Hypothalamus (tissue), 51 donors: ENCODE measurements at places on chromosomes 3 and 15.

DNA sequence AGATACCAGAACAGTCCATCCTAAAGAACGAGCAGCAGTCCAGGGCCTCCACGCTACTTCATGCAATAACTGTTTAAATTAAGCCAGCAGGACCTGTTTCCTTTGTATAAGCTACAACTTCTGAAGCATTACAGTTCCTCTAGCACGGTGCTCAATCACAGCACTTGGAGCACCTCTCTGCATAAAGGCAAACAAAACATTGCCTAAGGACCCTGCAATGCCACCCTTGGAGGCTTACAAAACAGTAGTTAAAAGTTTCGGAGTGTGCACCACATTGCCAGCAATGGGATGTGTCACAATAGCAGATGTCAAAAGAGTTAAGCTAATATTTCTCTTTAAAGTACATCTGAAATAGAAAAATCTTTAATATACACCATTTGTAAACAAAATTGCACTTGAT is 2.6 kb upstream of the VPS39 start:
- DNase-seq, result no peak

DNA sequence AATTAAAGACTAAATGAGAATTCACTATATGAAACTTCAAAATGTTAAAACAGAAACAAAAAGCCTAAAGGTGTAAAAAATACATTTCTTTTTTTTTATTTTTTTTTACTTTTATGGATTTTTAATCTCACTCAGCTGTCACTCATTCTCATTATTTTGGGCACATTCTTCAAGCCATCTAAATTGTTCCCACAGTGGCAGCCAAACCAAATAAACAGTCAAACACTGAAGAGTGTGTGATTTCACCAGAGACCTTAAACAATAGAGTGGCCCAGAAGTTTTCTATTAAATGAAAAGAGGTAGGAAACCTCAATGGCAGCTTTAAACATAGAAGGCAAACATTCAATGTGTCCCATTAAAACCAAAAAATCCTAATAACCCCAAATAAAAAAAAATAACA is 616.1 kb downstream of the OTOL1 start:
- no peak for DNase-seq

GRCh38 chr3:114404590-114404989 is 110.8 kb downstream of the TIGIT start:
- no peak for DNase-seq

- no peak for DNase-seq
Measured at GRCh38 chr15:40292246-40292645, 9.4 kb upstream of the ANKRD63 start.

GRCh38 chr3:177005718-177006405 is 191.4 kb downstream of the TBL1XR1 start:
- DNase-seq, result no peak

GRCh38 chr15:64583983-64584382 is 123.6 kb downstream of the ZNF609 start:
- no peak for DNase-seq

GRCh38 chr15:32956006-32956405 is 238.2 kb downstream of the GREM1 start:
- DNase-seq, result no peak

DNA sequence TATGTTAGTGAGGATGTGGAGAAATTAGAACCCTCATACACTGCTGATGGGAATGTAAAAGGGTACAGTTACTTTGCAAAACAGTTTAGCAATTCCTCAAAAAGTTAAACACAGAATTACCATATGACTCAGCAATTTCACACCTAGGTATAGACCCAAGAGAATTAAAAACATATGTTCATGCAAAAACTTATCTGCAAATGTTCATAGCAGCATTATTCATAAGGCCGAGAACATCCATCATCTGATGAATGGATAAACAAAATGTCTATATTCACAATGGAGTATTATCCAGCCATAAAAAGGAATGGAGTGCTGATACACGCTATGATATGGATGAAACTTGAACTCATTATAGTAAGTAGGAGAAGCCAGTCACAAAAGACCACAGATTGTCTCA is 10.3 kb downstream of the SEC13 start:
- no peak for DNase-seq

DNA sequence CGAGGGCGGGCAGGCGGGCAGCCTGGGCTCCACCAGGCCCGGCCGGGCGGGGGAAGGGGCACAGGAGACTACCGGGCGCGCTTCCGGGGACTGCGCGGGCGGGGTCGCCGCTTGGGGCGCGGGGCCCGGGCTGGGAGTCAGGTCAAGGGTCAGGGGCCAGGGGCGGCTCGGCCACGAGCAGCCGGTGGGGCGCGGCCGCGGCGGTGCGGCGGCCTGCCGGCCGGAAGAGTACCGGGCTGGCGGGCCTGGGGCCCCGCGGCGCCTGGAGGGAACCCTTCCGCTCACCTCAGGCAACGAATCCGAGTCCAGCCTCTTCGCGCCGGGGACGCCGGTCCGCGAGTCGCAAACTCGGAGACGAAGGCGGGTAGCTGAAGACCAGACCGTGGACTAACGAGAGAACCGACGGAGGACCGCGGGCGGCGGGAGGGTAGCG is 225 bp downstream of the RHOA start:
- peak; percentile 51 for DNase-seq

GRCh38 chr3:9690451-9691450 is 12.9 kb upstream of the CPNE9 start:
- DNase-seq, result no peak

- DNase-seq, result no peak
Measured at GRCh38 chr3:106575029-106575428, 706.2 kb upstream of the CBLB start.

GRCh38 chr15:78103406-78104118 is 11.2 kb downstream of the SH2D7 start:
- no peak for DNase-seq

- DNase-seq, result no peak
Measured at GRCh38 chr3:197201791-197202452, 96.5 kb downstream of the DLG1 start.

DNA sequence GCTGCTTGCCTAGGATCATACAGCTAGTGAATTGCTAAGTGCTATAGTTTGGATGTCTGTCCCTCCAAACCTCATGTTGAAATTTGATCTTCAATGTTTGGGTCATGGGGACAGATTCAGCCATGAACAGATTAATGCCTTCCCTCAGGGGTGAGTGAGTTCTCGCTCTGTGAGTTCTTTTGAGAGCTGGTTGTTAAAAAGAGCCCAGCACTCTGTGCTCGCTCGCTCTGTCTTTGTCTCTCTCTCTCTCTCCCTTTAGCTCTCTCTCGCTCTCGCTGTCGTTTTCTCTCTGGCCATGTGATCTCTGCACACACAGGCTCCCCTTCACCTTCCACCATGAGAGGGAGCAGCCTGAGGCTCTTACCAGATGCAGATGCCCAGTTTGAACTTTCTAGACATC is 14.9 kb downstream of the TRH start:
- no peak for DNase-seq

DNA sequence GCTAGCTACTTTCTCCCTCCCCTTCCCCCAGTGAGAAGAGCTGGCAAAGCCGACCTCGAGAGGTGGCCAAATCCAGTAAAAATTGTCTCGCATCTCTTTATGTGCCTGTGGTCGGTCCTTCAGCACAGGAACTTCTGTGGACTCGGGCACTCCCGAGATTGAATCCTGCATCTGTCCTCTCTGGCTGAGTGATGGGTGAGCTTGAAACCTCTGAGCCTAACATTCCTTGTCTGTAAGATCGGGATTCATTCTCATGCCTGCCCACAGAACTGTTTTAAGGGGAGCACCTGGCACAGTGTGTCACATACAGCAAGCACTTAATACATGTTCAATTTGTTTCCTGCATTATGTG is 11.3 kb downstream of the CX3CR1 start:
- DNase-seq, result no peak

DNA sequence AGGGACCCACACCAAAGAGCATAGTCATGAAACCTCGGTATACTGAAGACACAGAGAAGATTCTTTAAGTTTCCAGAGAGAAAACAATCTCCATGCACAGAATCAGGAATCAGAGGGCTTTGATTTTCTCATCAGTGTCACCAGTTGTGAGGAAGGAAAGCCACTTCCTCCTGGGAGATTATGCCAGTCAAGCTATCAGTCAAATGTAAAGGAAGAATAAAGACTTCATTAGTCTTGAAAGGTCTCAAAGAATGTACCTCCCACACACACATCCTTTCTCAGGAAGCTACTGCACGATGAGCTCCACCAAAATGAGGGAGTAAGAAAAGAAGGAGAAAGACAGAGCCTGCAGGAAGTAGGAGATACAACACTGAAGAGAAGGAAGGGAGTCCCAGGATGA is 486.3 kb downstream of the SHQ1 start:
- DNase-seq, result no peak

- DNase-seq, result no peak
Measured at GRCh38 chr3:188687389-188687788, 484.4 kb upstream of the TPRG1 start.

- no peak for DNase-seq
Measured at GRCh38 chr3:128439226-128439625, 27.5 kb downstream of the DNAJB8 start.

GRCh38 chr15:40048926-40049475 is 10.0 kb upstream of the SRP14 start:
- DNase-seq, result no peak

DNA sequence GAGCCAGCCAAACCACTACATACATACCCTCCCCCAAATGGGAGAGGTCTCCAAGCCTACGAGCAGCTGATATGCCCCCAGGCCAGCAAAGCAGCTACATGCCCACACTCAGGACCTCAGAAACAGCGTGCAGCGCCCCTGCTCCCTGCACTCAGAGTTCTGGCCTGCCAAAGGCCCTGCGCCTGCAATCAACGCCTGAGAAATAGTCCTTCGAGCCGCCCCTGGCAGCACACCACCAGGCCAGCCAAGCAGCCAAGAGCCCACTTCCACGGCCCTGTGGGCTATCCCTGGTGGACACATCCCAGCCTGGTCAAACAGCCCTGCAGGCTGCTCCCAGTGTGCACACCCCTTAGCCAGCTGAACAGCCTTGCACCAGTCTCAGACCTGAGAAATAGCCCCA is 139.1 kb downstream of the DMXL2 start:
- no peak for DNase-seq

DNA sequence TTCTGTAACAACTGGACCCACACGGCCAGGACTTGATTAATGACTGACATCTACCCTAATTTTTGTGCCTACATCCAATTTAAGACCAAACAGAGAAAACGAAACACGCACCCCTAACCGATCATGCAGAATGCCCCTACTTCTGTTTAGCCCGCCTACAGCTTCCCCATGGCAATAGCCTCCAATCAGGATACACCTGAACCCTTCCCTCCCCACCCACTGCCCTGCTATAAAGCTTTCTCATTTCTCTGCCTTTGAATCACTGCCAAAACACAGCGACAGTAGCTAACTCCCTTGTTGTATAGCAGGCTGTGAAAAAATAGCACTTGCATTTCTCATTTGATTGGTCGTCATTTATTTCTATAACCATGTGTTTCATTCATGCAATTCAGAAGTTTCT is 45.2 kb upstream of the DPPA4 start:
- DNase-seq, result no peak

- DNase-seq, result no peak
Measured at GRCh38 chr3:148727231-148727630, 29.5 kb downstream of the AGTR1 start.

DNA sequence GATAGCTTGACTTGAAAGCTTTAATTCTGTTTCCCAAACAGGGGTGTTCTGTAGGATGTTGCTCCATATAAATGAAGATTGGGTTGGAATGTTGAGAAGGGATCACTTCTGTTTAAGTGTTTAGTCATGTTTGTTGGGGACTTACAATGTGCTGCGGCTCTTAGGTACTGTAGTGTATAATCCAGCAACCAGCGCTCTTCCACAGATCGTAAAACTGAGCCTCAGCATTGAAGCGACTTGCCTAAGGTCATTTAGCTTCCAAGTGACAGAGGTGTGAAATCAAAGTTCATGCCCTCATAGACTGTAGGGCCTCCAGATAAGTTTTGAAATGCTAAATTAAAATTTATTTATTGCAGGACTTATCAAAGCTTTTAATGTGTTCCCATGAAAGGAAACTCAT is 1.8 kb downstream of the MKRN2 start:
- DNase-seq, result no peak
